Thyroid gland (tissue), 4 donors: ENCODE measurements at places on chromosomes 1 and 21.

DNA sequence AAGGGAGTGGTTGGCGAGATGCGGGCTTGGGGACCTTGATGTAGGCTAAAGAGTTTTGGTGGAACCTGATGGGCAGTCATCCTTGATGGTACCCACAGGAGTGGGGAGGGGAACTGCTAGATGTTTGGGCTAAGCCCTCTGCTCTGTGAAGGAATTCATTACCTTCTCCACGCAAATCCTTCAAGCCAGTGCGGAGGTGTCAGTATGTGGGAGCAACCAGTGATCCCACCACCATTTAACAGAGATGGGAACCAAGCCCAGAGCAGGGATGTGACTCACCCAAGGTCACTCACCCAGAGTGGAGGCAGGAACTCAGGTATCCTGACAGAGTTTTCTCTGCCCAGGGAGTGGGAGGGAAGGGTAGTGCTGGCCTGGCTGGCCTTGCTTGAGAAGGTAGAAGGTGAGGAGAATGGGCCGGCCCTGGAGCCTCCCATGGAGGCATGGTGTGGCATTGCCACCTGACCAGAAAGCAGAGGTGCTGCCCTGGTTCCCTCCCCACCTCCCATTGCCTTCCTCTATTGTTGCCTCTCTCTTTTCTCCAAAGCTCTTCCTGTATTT is 51.2 kb upstream of the STUM start:
- H3K4me1 ChIP-seq, result no peaks in the 10 kb centered on the region
- DNase-seq, result no peak
- no peak overlapping the region for H3K4me3 ChIP-seq

DNA sequence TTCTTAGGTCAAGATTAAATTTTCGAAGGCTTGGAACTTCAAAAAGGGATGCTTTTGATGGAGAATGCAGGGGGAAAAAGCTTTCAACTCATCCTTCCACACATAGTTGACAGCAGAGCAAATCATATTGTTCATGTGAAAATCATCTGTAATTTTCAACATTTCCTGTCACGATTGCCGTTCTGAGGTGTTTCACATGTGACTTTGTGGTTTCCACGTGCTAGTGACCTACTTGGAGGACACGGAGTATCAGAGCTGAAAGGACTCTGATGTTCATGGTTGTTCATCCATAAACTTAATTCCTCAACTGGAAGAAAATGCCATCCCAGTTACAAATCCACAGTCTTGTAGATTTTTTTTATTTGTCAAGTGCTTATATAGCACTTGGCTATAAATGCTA is 79.1 kb downstream of the ZP4 start:
- peaks cover under 1% of the 10 kb centered on the region for H3K4me1 ChIP-seq
- no peak for DNase-seq
- no peaks in the 10 kb centered on the region for H3K36me3 ChIP-seq
- no peak overlapping the region for H3K27ac ChIP-seq

DNA sequence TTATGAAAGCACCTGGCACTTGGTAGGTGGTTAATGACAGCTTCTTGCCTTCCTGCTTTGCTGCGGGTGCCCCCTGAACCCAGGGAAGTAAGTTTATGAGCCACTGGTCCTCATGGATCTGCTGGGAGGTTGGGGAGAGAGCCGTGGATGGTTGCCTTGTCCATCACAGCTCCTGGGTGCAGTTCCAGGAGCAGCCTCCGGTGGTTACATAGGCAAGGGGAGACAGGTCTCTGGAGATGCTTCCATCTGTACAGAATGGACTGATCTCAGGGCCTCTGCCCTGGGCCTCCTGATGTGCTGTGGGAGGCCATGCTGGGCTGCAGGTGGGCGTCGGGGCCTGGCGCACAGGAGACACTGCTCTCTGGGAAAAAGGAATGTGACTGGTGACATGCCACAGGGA is 31.6 kb upstream of the ARHGEF10L start:
- no peaks in the 10 kb centered on the region for H3K36me3 ChIP-seq
- peaks cover 1% of the 10 kb centered on the region for H3K4me1 ChIP-seq
- no peaks in the 10 kb centered on the region for H3K27me3 ChIP-seq
- no peak overlapping the region for H3K4me3 ChIP-seq

DNA sequence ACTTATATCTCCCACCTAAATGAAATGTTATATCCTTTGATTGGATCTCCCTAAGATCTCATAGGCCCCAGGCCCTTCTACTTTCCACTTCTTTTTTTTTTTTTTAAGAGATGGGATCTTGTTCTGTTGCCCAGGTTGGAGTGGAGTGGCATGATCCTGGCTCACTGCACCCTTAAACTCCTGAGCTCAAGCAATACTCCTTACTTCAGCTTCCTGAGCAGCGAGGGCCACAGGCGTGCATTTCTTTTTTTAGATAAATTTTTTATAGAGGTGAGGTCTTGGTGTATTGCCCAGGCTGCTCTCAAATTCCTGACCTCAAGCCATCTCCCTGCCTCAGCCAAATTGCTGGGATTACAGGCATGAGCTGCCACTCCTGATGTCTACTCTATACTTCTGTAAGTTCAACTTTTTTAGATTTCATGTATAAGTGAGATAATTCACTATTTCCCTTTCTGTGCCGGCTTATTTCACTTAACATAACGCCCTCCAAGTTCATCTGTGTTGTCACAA is 987.5 kb upstream of the NCAM2 start:
- no peaks in the 10 kb centered on the region for H3K36me3 ChIP-seq
- no peak overlapping the region for H3K4me3 ChIP-seq
- no peaks in the 10 kb centered on the region for H3K4me1 ChIP-seq
- H3K27ac ChIP-seq, result no peak overlapping the region
- peak; percentile 25 for DNase-seq

DNA sequence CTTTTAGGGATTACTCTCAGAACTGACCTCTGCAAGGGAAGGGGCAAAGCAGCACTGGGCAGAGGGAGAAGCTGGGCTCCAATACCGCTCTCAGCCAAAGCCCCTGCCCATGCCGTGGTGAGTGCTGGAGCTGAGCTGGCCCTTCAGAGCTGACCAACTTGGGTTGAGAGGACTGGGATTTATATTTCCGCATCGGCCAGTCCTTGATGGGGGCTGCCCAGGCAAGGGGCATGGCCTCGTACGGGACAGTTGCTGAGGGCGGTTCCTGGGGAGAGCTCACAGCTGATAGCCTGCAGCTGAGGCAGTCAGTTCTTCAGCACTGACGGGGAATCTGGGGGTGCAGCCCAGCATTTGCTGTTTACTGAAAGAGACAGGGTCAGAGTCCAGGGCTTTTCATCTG is 8.0 kb downstream of the HUNK start:
- no peak overlapping the region for H3K4me3 ChIP-seq
- no peaks in the 10 kb centered on the region for H3K4me1 ChIP-seq
- H3K27ac ChIP-seq, result no peak overlapping the region
- no peak for DNase-seq
- H3K27me3 ChIP-seq, result no peaks in the 10 kb centered on the region

DNA sequence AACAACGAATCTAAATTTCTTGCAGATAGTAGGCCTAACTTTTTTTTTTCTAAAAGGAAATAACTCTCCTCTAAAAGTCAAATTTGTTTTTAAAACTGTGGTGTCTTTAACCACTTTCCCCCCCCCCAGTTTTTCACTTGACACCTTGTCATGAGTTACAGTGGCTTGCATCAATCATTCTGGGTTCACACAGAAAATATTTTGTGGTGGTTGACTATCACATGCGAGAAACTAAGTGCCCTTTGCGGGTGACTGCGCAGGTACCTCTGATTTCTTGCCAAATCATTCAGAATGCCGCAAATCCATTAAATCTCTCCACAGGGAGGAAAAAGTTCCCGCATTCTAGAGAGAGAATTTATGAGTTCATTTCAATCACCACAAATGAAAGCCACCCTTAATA is 23.8 kb upstream of the SAMSN1 start:
- no peaks in the 10 kb centered on the region for H3K27me3 ChIP-seq
- no peak overlapping the region for H3K27ac ChIP-seq
- no peaks in the 10 kb centered on the region for H3K4me1 ChIP-seq
- no peaks in the 10 kb centered on the region for H3K36me3 ChIP-seq
- DNase-seq, result no peak
- H3K4me3 ChIP-seq, result no peak overlapping the region
